ENCODE measurements at places on chromosomes 2 and 18. TPM values are rescaled to one million over a fixed set of nuclear protein-coding genes. Genes with fewer than 3 reads are reported as not detected.

DNA sequence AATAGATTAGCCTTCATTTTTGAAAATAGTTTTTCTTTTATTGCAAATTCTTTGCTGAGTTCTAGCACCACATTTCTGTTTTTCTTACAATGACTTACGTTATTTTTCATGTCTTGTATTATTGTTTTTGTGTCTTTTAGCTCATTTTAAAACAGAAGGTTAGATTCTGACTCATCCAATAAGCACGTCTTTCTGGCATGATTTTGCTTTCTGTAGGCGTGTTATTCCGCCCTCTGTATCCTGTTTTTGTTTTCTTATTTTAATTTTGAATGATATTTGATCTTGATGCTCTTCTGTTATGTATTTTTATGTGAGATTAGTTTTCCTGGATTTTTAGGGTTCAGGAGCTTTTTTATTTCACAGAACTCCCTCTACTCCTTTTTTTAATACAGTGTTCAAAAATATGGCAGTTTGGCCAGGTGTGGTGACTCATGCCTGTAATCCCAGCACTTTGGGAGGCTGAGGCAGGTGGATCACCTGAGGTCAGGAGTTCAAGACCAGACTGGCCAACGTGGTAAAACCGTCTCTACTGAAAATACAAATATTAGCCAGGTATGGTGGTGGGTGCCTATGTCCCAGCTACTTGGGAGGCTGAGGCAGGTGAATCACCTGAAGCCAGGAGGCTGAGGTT, 145.0 kb downstream of the CLIP4 start:
- DNase-seq = no peak

The LRRTM4 gene
- 0.32 TPM for total RNA-seq

The UGT1A8 gene
- total RNA-seq = not detected

DNA sequence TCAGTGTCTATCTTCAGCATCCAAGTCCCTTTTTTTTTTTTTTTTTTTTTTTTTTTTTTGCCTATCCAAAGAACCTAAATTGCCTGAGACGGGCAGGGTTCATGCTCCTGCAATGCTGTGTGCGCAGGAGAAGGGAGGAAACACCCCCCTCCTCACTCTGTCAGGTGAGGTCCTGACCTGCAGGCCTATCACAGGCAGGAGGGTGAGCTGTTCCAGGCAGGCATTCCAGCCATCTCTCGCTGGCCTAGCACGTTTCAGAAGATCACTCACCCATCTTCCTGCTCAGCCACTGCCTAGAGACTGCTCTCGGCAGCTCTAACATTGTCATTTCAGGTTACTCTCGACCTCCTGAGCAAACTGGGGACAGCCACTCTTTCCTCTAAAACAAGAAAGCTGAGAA, 48.4 kb upstream of the LAPTM4A start:
- no peak for DNase-seq
